Activated CD8-positive, alpha-beta memory T cell treated with anti-CD3 and anti-CD28 coated beads, Interleukin-2, amount 50 U/mL, for 48 hours (primary cell): ENCODE measurements at places on chromosomes 5 and 9.

DNA sequence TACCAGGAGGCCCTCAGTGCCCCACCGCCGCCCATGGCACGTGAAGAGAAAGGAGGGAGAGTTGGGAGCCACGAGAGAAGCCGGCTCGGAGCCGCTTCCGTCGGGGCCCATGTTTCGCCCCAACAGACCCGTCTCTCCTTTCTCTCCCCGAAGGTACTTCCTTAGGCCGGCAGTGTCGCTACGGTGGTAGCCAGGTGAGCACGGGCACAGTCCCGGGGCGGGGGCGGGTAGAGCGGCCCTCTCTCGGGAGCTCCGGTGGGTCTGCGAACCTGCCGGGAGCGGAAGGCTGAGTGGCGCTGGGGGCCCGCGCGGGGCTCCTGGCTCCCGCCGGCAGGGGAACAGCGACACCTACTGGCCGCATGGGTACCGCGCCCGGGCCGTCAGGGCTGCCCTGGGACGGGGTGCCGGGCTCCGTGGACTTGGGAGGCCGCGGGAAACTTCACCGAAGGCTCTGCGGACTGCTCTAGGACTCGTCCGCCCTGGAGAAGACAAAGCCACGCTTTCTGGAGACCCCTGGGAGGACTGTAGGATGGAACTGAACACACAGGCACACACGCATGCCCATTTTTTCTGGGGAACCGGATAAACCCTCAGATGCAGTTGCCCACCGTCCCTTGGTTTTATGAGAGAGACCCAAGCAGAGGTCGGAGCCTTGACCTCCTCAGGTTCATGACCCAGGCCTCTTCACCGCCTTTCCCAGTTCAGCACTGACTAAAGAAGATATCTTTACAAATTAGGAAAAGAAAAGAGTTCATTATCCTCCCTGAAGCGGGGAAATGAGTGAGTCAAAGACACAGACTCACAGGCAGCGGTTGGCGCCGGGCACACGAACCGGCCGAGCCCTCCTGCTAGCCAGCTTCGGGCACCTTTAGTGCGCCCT is 202.5 kb downstream of the MEF2C start:
- peak; percentile 98 for DNase-seq

DNA sequence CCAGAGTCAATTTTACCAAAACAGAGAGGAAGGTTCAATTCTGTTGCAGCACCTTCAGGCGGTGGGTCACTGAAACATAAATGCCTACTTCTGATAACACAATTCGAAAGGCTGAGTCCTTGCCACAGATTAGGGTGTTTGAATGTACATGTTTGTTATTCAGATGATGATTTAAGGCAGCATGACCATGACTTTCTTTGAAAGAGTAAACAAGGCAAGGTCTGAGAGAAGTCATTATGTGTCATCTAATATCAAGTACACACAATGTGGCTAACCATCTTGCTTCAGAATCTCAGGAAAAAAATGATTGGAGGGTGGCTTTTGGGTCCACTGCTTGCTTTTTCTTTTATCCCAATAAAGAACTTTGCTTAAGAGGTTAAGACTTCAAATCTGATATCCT is 457.5 kb downstream of the TAF11L14 start:
- no peak for DNase-seq

- no peak for DNase-seq
These were observed 47.5 kb downstream of the C5orf22 start for GRCh38 chr5:31579558-31579957.

DNA sequence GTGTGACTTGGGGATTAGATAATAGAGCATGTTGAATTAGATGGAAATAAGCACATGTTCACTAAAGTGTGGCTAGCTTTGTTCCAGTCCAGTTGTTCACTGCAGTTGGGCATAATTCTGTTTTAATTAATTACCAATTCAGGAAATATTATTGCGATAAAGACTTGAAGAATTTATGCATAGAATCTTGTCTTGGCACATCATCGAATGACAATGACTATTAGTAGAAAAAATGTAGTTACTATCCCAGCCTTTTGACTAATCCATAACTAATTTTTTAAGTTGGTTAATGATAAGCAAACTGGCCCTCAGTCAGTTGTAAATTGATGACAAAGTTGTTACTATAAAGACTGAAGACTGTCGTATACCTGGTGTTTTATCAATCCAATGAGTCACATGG is 10.5 kb downstream of the LNPEP start:
- no peak for DNase-seq

- no peak for DNase-seq
These were observed 1336.1 kb upstream of the CDH9 start for GRCh38 chr5:28374492-28374967.

- peak; percentile 77 for DNase-seq
These were observed 98.8 kb downstream of the LHX2 start for GRCh38 chr9:124110307-124110915.

DNA sequence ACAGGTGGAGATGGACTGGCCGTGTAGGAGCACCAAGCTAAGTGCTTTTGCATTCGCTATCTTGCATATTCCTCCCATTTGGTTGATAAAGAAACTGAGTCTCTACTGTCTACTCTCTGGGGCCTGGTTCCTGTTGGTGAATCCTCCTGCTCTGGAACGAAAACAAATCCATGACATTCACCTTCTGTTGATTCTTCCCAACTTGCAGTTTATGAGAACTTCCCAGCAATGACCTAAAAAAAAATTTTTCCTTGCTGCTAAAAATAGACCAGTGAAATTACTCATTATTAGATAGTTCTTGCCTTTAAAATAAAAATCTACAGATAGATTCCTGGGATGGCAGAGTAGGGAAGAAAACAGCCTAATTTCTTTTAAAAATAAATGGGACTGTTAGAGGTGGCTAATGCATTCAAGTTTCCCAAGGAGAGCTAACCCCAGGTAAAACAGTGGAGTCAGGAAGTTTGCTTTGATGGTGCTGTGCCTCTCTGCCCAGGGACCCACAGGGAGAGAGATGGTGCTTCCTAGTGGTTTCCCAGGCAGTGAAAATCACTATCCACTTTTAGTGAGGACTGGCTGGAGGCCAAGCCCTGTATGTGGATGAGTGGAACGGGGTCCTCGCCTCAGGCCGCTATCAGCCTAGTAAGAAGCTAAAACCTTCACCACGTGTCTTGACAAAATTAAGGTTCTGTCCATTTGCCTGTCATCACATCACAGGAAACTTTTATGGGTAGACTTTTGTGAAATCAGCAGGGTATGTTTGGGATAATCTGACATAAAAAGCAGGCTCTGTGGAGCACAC is 68.4 kb upstream of the NR3C1 start:
- DNase-seq: no peak

DNA sequence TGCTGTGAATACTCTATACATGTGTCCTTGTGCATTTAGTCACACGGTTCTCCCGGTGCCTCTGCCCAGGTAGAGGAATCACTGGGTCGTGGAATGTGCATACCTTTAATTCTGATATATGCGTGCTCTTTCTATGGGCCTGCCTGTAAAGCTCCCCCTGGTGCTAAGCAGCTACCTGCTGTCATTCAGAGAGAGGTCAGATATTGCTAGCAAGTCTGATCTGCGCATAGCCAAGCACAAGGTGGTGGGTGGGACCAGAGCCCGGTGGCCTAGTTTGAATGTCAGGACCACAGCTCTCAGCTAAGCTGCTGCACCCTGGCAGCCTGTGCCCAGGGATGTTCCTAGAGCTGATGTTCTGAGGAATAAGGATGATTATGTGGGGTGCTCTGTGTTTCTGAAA is 33.4 kb downstream of the TJP2 start:
- DNase-seq: no peak

GRCh38 chr5:97547999-97548738 is 365.1 kb upstream of the RIOK2 start:
- DNase-seq: no peak

DNA sequence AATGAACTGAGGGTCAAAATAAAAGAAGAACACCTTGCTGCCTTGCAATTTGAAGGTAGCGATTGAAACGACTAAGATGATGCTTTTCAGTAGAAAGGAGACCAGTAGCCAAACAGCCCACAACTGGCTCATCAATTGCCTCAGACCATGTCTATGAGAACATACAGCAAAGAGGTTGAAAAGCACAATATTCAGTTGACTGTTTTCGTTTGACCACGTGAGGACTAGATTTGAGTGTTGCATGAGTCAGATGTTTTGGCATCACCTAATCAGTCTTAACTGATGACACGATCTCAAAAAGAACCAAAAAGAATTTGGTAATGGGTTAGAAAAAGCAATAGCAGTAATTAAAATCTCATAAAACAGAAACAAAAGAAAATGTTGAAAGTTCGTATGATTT is 82.7 kb upstream of the IL7R start:
- no peak for DNase-seq

GRCh38 chr5:12902611-12903010 is 998.4 kb upstream of the CTNND2 start:
- no peak for DNase-seq

DNA sequence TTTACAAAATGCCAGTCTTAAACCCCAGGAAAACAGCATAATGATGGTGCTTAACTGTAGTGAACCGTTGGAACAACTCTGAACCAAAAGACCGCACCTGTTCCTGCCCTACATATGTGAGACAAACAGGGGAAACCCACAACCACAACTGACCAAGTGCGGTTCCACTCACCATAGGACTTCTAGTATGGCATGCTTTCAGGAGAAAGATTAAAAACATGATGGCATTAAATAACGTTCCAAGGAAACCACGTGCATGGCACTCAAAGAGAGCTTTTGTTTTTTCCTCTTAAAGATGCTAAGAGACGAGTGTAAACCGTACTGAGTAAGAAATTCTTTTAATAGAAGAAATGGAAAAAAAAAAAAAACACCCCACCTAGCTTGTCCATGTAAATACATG is 119.8 kb downstream of the SSBP2 start:
- DNase-seq: peak; percentile 57
